Vein endothelial cell (primary cell): ENCODE measurements at places on chromosomes 5 and 9. TPM values are rescaled to one million over a fixed set of nuclear protein-coding genes. Genes with fewer than 3 reads are reported as not detected.

DEPDC1B gene
- total RNA-seq, result 7.2 and 9.0 TPM in 2 replicates

HAPLN1 gene
- total RNA-seq, result under 0.01 TPM in 1 of 2 replicates, not detected in the other

SH3TC2 gene
- total RNA-seq, result 15.4 and 19.3 TPM in 2 replicates

FOXD4L3 gene
- not detected in 2 replicates for total RNA-seq

RORB gene
- under 0.01 TPM in 1 of 2 replicates, not detected in the other for total RNA-seq

KIAA0825 gene
- 2.6 and 3.5 TPM in 2 replicates for total RNA-seq

SLC6A18 gene
- not detected in 2 replicates for total RNA-seq
